ENCODE measurements at places on chromosomes 1 and 21.

DNA sequence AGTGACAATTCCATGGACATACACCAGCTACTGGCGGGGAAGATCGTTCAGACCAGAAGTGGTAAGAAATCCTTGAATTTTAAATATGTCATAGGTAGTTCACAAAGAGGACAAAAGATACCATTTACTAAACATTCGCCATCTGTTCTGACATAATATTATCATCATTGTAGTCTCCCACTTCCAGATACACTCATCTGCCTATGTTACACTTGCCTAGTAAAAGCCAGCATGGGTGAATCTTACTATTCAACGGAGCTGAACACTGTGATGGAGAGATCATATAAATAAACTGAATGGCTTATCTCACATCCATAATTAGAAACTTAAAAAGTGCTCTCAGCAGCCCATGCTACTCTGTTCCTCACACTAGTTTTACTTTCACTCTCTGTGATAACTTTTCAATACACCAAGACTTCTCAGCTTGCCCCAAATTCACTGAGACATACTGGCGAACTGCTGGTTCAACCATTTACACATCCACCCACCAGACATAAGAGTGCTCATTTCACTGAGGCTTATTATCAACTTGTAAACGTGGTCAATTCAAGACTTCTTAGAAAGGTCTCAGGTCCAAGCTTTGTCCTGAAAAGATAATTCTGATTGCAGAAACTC lies 463 bp upstream of the PRRC2C start:
- DNase-seq = no peak

DNA sequence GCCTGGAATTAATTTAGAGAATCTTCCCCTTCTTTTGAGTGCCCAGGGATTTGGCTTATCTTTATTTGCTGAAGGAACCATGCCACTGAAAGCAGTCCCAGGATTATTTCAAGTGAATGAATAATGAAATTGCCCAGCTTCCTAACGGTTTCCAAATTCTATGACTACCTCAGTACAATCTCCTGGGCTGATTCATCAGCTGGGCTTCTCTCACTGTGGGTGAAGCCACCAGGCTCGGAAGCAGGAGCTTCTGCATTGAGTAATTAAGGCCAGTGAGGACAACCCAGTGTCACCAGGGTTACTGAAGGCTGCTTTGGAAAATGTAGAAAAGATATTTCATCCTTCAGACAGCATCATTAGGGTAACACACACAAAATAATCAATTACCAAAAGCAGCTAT lies 169.8 kb downstream of the DAB1 start:
- DNase-seq = no peak

DNA sequence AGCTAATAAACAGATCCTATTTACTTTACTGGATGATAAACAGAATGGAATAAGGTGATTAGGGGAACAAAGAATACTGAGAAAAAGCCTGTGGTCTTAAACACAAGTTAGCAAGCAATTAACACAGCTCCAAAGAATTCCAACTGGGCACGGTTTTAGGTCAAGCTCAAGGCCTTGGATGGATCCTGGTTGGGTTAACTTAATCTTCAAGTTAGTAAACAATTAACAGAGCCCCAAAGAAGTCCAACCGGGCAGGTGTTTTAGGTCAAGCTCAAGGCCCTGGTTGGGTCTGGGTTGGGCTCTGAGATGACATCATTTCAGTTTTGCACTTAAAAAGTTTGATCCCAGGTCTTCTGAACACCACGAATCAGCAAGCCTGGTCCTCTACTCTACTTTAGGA lies 1086.3 kb upstream of the TMPRSS15 start:
- no peak for DNase-seq

- no peak for DNase-seq
These were observed 42.4 kb downstream of the RIMS3 start for GRCh38 chr1:40622936-40623629.

DNA sequence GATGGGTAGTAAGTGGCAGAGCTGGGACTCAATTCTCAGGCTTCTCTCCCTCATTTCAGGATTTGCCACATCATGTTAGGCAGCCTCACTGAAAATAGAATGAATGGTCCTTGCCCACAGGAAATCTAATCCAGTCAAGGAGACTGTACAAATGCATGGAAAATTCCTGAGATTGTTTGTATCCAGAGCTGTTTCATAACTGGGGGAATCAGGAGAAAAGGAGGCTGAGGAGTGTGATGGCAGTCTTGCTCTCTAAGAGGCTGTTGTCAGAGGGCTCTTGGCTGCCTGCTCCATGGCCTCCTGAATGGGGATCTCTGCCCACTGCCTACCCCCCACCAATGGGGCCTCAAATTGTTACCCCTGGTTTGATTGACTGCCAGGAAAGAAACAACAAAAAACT lies 141.9 kb upstream of the TNR start:
- no peak for DNase-seq

All from substantia nigra (tissue), 51 donors.